SK-N-SH treated with all-trans-retinoic acid at 6 μM for 48 hours (cell line): ENCODE measurements at places on chromosomes 1 and 21.

GRCh38 chr1:223707256-223708000 lies 4.9 kb upstream of the CAPN2 start:
- ATAC-seq, result peak; percentile 77

GRCh38 chr1:90534116-90534515 lies 183.0 kb downstream of the BARHL2 start:
- no peak for ATAC-seq

GRCh38 chr1:230899841-230900251 lies 31.5 kb upstream of the C1orf198 start:
- ATAC-seq, result no peak

GRCh38 chr1:116667078-116667574 lies 407 bp downstream of the IGSF3 start:
- peak; percentile 18 for ATAC-seq

DNA sequence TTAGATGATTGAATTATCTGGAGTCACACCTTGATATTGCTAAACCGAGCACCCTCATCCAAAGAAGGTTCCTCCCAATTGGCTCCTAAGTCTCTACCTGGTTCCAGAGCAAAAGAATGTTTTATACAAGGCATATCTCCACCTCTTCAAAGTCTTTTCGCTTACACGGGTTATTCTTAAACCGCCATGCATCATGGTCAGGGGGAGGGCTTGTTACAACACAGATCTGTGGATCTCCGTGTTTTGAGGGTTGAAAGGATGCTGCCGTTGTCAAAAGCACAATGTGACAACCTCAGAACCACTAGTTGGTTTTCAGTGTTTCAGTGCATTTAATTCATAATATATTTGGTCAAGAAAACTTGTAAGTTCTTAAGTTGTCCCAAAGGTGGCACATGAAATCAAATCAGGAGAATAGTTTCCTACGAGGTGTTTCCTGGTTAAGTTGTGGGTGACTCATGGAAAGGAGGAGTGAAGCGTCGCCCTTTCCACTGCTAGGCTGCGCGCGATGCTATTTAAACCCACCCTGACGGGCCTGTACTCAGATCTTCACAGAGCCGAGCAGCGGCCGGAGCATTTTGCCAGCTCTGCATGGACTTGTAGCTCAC lies 1531.6 kb upstream of the TPTE start:
- ATAC-seq, result peak; percentile 45

DNA sequence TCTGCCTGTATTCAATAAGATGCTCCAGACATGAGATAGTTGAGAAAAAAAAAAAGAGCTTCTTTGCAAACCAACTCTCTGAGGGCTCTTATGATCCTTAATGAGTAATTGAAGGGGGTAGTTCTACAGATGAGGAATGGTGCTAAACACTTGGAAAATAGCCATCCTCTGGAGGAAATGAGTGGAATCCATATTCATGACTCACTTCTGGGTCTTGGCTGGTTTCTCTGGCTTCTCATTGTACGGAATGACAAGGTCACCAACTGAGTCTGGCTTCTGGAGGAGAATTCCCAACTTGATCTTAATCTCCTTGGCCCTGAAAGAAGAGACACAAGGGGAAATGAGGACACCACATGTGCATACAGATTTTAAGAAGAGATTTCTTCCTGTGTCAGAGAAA lies 34.7 kb downstream of the RGS5 start:
- peak; percentile 68 for ATAC-seq
